Breast epithelium (tissue), 4 donors: ENCODE measurements at places on chromosomes 11 and 22. TPM values are rescaled to one million over a fixed set of nuclear protein-coding genes. Genes with fewer than 3 reads are reported as not detected.

DNA sequence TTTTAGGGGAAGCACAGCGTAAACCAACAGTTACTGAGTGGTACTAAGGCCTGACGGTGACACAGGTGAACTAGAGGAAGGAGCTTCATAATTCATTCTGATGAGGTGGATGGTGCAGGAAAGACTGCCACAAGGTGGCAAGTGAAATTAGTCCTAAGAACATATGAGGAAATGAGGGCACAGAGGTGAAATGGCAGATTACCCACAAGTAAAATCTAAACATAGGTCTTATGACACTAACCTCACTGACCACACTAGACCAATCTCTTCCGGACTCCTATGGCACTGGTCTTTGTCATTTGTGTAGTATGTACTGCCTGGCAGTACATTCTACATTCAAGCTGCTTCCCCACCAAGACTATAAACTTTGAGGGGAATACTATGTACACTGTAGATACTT, 20.2 kb downstream of the GAB2 start:
- no peaks in the 10 kb centered on the region for H3K27me3 ChIP-seq
- no peaks in the 10 kb centered on the region for H3K36me3 ChIP-seq
- H3K27ac ChIP-seq, result no peak overlapping the region
- no peak overlapping the region for H3K4me3 ChIP-seq
- H3K4me1 ChIP-seq, result no peaks in the 10 kb centered on the region

- no peaks in the 10 kb centered on the region for H3K4me1 ChIP-seq
- no peak for DNase-seq
- no peak overlapping the region for H3K27ac ChIP-seq
- H3K27me3 ChIP-seq, result no peaks in the 10 kb centered on the region
- H3K36me3 ChIP-seq, result no peaks in the 10 kb centered on the region
- H3K4me3 ChIP-seq, result no peak overlapping the region
Observed at GRCh38 chr22:49650336-49651241, 177.1 kb downstream of the BRD1 start.

DNA sequence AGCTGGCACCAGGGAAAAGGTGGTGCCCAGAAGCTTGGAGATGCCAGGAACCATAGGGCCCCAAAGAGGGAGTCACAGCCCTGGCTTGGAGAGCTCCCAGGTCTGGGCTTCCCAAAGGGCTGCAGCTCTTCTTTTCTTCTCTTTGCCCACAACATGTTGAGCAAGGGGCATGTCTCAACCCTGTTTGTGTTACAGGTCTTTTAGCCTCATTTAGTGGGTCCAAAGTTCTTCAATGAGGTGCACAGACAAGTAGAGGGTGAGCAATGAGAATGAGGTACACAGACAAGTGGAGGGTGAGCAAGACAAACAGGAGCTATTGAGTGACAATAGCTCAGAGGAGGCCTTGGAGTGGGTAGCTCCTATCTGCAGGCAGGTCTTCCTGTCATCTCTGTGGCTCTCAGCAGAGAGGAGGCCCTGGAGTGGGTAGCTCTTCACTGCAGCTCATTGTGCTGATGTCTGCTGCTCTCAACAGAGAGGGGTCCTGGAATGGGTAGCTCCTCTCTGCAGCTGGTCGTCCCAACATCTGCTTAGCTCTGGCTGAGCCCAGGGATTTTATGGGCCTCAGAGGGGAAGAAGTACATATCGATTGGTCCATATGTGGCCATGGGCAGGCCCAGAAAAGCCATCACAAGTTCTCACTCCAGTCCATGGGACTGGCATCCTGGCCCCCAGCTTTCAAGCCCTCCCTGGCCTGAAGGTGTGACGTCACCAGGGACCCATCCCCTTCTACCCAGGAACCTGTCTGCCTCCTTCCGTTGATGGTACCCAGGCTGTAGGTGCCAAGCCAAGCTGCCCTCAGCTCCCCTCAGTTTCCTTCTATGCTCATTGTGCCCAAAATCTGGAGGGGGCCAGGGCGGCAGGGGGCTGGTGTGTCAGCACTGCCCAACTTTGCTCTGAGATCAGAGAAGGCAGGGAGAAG, 34.9 kb downstream of the WBP2NL start:
- H3K4me3 ChIP-seq, result no peak overlapping the region
- no peak overlapping the region for H3K27ac ChIP-seq
- DNase-seq, result no peak
- no peaks in the 10 kb centered on the region for H3K27me3 ChIP-seq

DNA sequence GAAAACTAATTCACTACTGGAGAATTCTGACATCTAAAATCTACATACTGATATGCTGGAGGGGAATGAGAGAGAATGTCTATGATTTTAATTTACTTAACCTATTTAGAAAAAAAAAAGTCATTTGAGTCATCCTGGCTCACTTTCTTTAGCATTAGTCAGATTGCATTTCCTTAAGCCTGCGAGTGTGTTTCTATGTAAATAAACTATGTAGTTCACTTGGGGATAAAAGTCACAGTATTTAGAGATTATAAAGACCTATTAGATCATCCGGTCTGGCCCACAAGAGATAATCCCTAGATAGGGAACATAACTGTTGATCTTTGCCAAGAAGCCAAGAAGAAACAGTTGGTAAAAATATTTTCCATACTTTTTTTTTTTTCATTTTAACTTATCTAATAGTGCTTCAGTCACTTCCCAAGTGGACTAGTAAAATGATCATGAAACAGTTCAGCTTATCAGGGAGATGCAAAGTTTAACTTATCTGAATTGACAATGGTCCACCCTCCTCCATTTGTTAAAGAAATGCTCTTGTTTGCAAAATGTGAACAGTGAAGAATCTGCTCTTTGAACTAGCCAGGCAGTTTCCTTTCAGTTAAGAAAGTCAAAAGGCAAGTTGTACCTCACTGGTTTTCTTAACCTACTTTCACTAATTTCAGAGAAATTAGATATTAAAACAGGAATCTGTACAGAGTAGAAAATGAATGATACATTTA, 21.2 kb upstream of the BLID start:
- H3K4me1 ChIP-seq, result no peaks in the 10 kb centered on the region
- no peak overlapping the region for H3K27ac ChIP-seq
- no peak for DNase-seq
- H3K36me3 ChIP-seq, result no peaks in the 10 kb centered on the region
- H3K4me3 ChIP-seq, result no peak overlapping the region

- DNase-seq, result no peak
- H3K36me3 ChIP-seq, result no peaks in the 10 kb centered on the region
- H3K27me3 ChIP-seq, result peaks cover 44% of the 10 kb centered on the region
- H3K4me3 ChIP-seq, result peak overlapping the region; percentile 36
Observed at GRCh38 chr11:27718346-27718862, 18.1 kb upstream of the BDNF start.

GRCh38 chr22:25660336-25660735, 81.7 kb upstream of the MYO18B start:
- H3K4me1 ChIP-seq, result peaks cover 6% of the 10 kb centered on the region
- no peak for DNase-seq
- H3K27me3 ChIP-seq, result no peaks in the 10 kb centered on the region
- H3K4me3 ChIP-seq, result no peak overlapping the region
- H3K36me3 ChIP-seq, result no peaks in the 10 kb centered on the region

The ZBTB16 gene
- 236 TPM for total RNA-seq

- no peaks in the 10 kb centered on the region for H3K27me3 ChIP-seq
- H3K36me3 ChIP-seq, result no peaks in the 10 kb centered on the region
- H3K4me3 ChIP-seq, result no peak overlapping the region
- H3K4me1 ChIP-seq, result peaks cover 16% of the 10 kb centered on the region
- peak overlapping the region; percentile 80 for H3K27ac ChIP-seq
Observed at GRCh38 chr11:65412271-65413076, 10.1 kb upstream of the NEAT1 start.

The NXPE1 gene
- total RNA-seq, result not detected

GRCh38 chr11:70205049-70205725, 2.1 kb downstream of the FADD start:
- H3K4me3 ChIP-seq, result no peak overlapping the region
- peak overlapping the region; percentile 90 for H3K27ac ChIP-seq
- H3K27me3 ChIP-seq, result no peaks in the 10 kb centered on the region
- no peak for DNase-seq

- peak overlapping the region; percentile 37 for H3K27ac ChIP-seq
- H3K4me1 ChIP-seq, result no peaks in the 10 kb centered on the region
- no peaks in the 10 kb centered on the region for H3K27me3 ChIP-seq
- no peak overlapping the region for H3K4me3 ChIP-seq
- H3K36me3 ChIP-seq, result no peaks in the 10 kb centered on the region
Observed at GRCh38 chr11:59011655-59012397, 72.5 kb downstream of the GLYATL1 start.

DNA sequence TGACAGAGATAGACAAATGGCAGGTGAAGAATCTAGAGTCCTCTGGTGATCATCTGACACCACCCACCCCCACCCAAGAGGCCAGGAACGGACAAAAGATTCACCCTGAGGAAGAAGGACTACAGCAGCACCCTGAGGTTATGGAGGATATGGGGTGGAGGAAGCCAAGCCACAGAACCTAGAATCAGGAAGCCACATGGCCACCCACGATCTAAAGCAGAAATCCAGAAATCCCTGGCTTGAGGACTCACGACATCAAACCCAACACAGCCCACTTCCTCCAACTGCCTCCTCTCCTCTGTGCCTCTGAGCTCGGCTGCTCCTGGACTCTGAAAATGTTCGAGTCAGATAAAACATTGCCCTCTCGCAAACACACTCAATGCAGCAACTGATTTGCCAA, 364.3 kb downstream of the SHANK2 start:
- H3K27me3 ChIP-seq, result no peaks in the 10 kb centered on the region
- H3K27ac ChIP-seq, result no peak overlapping the region
- DNase-seq, result no peak
- H3K4me3 ChIP-seq, result no peak overlapping the region
- peaks cover 4% of the 10 kb centered on the region for H3K4me1 ChIP-seq
- no peaks in the 10 kb centered on the region for H3K36me3 ChIP-seq

The CYP2D6 gene
- 2.0 TPM for total RNA-seq

DNA sequence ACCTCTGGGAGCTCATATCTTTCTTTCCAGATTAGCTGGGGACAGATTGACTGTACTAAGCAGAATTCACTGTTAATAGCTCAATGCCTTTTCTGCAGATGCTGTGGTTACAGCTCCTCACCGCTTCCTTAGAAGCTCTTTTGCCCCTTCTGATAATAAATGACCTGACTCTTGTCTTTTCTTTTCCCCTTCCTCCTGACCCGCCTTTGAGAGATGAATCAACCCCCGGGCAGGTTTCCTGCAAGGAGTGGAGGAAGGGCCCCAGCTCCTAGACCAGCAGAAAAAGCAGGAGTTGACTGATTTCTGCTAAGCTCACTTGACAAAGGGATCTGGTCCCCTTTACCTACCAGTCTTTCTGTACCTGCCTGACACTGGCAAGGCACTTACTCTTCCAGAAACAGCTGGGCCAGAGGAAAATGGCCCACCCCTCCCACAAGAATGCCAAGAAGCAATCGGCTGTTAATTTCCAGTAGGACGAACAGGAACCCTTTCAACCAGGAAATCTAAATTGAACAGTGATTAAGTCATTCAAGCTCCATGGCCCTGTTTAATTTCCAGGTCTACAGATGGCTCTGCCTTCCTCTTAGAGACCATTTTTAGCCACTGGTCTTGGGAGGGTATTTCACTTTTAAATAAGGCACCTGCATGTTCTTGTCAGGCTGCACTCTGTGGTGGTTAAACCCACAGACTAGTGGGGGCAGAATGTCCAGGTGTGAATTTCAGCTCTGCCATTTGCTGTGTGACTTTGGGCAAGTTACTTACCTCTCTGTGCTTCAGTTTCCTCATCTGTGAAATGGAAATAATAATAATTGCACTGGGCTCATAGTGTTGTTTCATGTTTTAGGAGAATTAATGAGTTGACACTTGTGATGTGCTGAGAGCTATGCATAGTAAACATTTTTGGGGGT, 67.5 kb downstream of the PRR5L start:
- no peak for DNase-seq
- H3K27me3 ChIP-seq, result no peaks in the 10 kb centered on the region
- H3K4me1 ChIP-seq, result no peaks in the 10 kb centered on the region
- no peak overlapping the region for H3K4me3 ChIP-seq
- H3K27ac ChIP-seq, result no peak overlapping the region
- H3K36me3 ChIP-seq, result no peaks in the 10 kb centered on the region

DNA sequence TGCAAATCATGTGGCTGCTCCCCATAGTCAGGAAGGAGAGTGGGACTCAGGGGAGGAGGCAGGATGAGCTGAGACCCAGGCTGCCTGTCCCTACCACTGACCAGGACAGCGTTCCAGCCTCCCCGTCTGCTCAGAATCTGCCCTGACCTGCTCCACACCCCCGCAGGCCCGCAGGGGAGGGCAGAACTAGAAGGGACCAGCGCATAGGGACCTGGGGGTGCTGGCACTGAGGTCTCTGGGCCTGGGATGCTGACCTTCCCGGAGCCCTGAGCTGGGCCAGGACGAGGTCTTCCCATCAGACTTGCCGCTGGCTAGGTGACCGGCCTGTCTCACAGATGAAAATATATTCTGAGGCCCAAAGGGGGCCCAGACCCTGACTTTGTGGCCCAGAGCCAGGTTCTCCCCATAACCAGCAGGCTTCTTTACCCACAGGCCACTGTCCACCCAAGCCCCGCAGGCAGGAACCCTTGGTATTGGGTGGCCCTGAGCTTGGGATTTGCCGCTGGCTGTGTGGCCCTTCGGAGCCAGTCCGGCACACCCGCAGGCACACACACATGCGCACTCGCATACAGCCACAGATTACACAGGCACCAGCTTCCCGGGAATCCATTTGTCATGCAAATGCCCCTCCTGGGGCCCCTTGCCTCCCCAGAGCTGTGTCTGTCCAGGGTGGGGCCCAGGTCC, 13.8 kb upstream of the PIM3 start:
- peaks cover 35% of the 10 kb centered on the region for H3K4me1 ChIP-seq
- H3K27ac ChIP-seq, result peak overlapping the region; percentile 99
- H3K4me3 ChIP-seq, result peak overlapping the region; percentile 66
- H3K36me3 ChIP-seq, result no peaks in the 10 kb centered on the region

The GLYAT gene
- total RNA-seq, result not detected

The ILK gene
- 118 TPM for total RNA-seq

DNA sequence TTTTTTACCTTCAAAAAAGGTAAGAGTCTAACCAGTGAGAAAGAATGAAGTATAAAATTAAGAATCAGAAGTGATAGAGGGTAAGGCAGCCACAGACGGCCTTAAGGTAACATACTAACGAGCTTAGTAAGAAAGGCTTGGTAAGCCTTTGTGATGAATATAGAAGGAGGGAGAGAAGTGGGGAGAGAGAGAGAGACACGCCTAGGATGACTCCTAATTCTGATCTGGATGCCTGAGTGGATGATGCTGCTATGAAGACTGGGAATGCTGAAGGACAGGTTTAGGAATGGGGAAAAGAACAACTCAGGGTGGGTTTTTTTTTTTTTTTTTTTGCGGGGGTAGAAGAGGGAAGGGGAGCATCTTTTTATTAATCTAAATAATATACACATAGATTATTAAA, 4.8 kb downstream of the FBXO3 start:
- no peaks in the 10 kb centered on the region for H3K36me3 ChIP-seq
- DNase-seq, result no peak
- H3K27ac ChIP-seq, result no peak overlapping the region
- no peaks in the 10 kb centered on the region for H3K27me3 ChIP-seq
- no peaks in the 10 kb centered on the region for H3K4me1 ChIP-seq

- H3K4me3 ChIP-seq, result no peak overlapping the region
- H3K4me1 ChIP-seq, result no peaks in the 10 kb centered on the region
- no peak for DNase-seq
- H3K27me3 ChIP-seq, result no peaks in the 10 kb centered on the region
- H3K36me3 ChIP-seq, result no peaks in the 10 kb centered on the region
Observed at GRCh38 chr11:16195651-16196050, 160.7 kb downstream of the SOX6 start.

- H3K27me3 ChIP-seq, result no peaks in the 10 kb centered on the region
- no peaks in the 10 kb centered on the region for H3K4me1 ChIP-seq
- DNase-seq, result no peak
- H3K27ac ChIP-seq, result no peak overlapping the region
- H3K36me3 ChIP-seq, result no peaks in the 10 kb centered on the region
- H3K4me3 ChIP-seq, result no peak overlapping the region
Observed at GRCh38 chr11:11500744-11501487, 120.9 kb downstream of the GALNT18 start.

The DDIAS gene
- total RNA-seq, result 2.5 TPM
